A549 treated with CORT108297 at 1 μM for 4 hours (cell line): ENCODE measurements at places on chromosomes 7 and 10. TPM values are rescaled to one million over a fixed set of nuclear protein-coding genes. Genes with fewer than 3 reads are reported as not detected.

Gene GNG11
- total RNA-seq, result 34.6 to 38.9 TPM (median 35.4 TPM) in 5 replicates

Gene BMPR1A
- total RNA-seq, result 20.4 to 27.4 TPM (median 23.7 TPM) in 5 replicates

Gene TSPAN12
- 0.46 to 1.0 TPM (median 0.67 TPM) in 5 replicates for total RNA-seq

Gene CYP26A1
- 2.1 to 3.1 TPM (median 2.9 TPM) in 5 replicates for total RNA-seq

Gene BTBD16
- 0.35 to 0.82 TPM (median 0.64 TPM) in 5 replicates for total RNA-seq

Gene SFRP5
- total RNA-seq, result 1.2 to 2.8 TPM (median 2.4 TPM) in 5 replicates

Gene UBE2H
- 54.3 to 77.9 TPM (median 65.2 TPM) in 5 replicates for total RNA-seq

Gene RHOBTB1
- 6.4 to 8.6 TPM (median 8.1 TPM) in 5 replicates for total RNA-seq

Gene LIMK1
- 30.1 to 37.4 TPM (median 35.7 TPM) in 5 replicates for total RNA-seq

Gene PAPSS2
- total RNA-seq, result 20.7 to 28.6 TPM (median 23.5 TPM) in 5 replicates

Gene GATA3
- total RNA-seq, result 4.5 to 6.0 TPM (median 5.5 TPM) in 5 replicates

Gene ANKRD1
- total RNA-seq, result 6.5 to 14.5 TPM (median 9.4 TPM) in 5 replicates

Gene LIPM
- not detected in 5 replicates for total RNA-seq

Gene NUTM2A
- total RNA-seq, result 0.03 to 0.14 TPM (median 0.09 TPM) in 5 replicates

Gene FAS
- 30.3 to 39.2 TPM (median 33.2 TPM) in 5 replicates for total RNA-seq

Gene AKR1C2
- 3,197 to 4,175 TPM (median 3,355 TPM) in 5 replicates for total RNA-seq

Gene MAGI2
- 0.27 to 0.46 TPM (median 0.39 TPM) in 5 replicates for total RNA-seq

Gene KIAA1217
- 2.0 to 2.7 TPM (median 2.4 TPM) in 5 replicates for total RNA-seq

Gene ANKRD61
- 0.54 to 0.78 TPM (median 0.62 TPM) in 5 replicates for total RNA-seq

Gene CCL24
- not detected in 5 replicates for total RNA-seq

Gene ZCWPW1
- total RNA-seq, result 1.1 to 1.6 TPM (median 1.3 TPM) in 5 replicates

Gene TSPAN33
- 5.3 to 6.8 TPM (median 6.0 TPM) in 5 replicates for total RNA-seq

Gene FFAR4
- 0.14 to 0.25 TPM (median 0.22 TPM) in 5 replicates for total RNA-seq

Gene AKR1E2
- total RNA-seq, result 6.1 to 7.8 TPM (median 6.6 TPM) in 5 replicates

Gene CRTAC1
- total RNA-seq, result 1.2 to 1.9 TPM (median 1.4 TPM) in 5 replicates

Gene NAT16
- 0.10 to 0.17 TPM (median 0.14 TPM) in 5 replicates for total RNA-seq

Gene OR2A1
- total RNA-seq, result not detected in 5 replicates

Gene ARL3
- 13.7 to 15.3 TPM (median 14.7 TPM) in 5 replicates for total RNA-seq

Gene GBX1
- 0.10 to 0.18 TPM in 2 of 5 replicates, not detected in the others for total RNA-seq

Gene TAC1
- not detected in 5 replicates for total RNA-seq

Gene TUBGCP2
- total RNA-seq, result 37.5 to 46.8 TPM (median 45.3 TPM) in 5 replicates

Gene PRLHR
- total RNA-seq, result not detected in 5 replicates

Gene EN2
- 0.48 to 1.0 TPM (median 0.92 TPM) in 5 replicates for total RNA-seq

Gene ANKRD30A
- total RNA-seq, result 0.52 to 0.94 TPM (median 0.72 TPM) in 5 replicates

Gene AOC1
- not detected in 5 replicates for total RNA-seq

Gene NRCAM
- total RNA-seq, result 73.8 to 103 TPM (median 89.1 TPM) in 5 replicates

Gene PSD
- 0.18 to 0.60 TPM (median 0.46 TPM) in 5 replicates for total RNA-seq

Gene VAX1
- total RNA-seq, result 1.0 to 1.9 TPM (median 1.6 TPM) in 5 replicates

Gene MSMB
- total RNA-seq, result not detected in 5 replicates

Gene DKK1
- total RNA-seq, result 386 to 493 TPM (median 406 TPM) in 5 replicates

Gene MGMT
- total RNA-seq, result 6.2 to 7.5 TPM (median 7.1 TPM) in 5 replicates

Gene HTRA1
- 53.6 to 68.1 TPM (median 54.4 TPM) in 5 replicates for total RNA-seq

Gene EIF3B
- total RNA-seq, result 223 to 263 TPM (median 224 TPM) in 5 replicates

Gene CREB5
- total RNA-seq, result 2.4 to 6.0 TPM (median 3.8 TPM) in 5 replicates

Gene MPP7
- total RNA-seq, result 0.07 to 0.15 TPM (median 0.11 TPM) in 5 replicates

Gene AOAH
- total RNA-seq, result 0.10 TPM in 1 of 5 replicates, not detected in the others

Gene HOXA5
- 3.9 to 7.1 TPM (median 5.3 TPM) in 5 replicates for total RNA-seq

Gene TCAF1
- 14.1 to 21.5 TPM (median 18.5 TPM) in 5 replicates for total RNA-seq

Gene SUN3
- total RNA-seq, result 0.15 to 0.16 TPM in 2 of 5 replicates, not detected in the others

Gene FLNC
- total RNA-seq, result 3.9 to 6.9 TPM (median 4.9 TPM) in 5 replicates

Gene ANXA7
- total RNA-seq, result 108 to 121 TPM (median 113 TPM) in 5 replicates

Gene OPN4
- total RNA-seq, result not detected in 5 replicates

Gene PRPS1L1
- not detected in 5 replicates for total RNA-seq

Gene LIPN
- not detected in 5 replicates for total RNA-seq

Gene PLA2G12B
- total RNA-seq, result not detected in 5 replicates

Gene CWF19L1
- 19.4 to 26.9 TPM (median 21.3 TPM) in 5 replicates for total RNA-seq

Gene SH2D4B
- 0.03 to 0.07 TPM (median 0.05 TPM) in 3 of 5 replicates, not detected in the others for total RNA-seq

Gene SEMA3D
- total RNA-seq, result 0.05 to 0.06 TPM (median 0.06 TPM) in 3 of 5 replicates, not detected in the others
